ENCODE measurements at places on chromosomes 16 and 17.

DNA sequence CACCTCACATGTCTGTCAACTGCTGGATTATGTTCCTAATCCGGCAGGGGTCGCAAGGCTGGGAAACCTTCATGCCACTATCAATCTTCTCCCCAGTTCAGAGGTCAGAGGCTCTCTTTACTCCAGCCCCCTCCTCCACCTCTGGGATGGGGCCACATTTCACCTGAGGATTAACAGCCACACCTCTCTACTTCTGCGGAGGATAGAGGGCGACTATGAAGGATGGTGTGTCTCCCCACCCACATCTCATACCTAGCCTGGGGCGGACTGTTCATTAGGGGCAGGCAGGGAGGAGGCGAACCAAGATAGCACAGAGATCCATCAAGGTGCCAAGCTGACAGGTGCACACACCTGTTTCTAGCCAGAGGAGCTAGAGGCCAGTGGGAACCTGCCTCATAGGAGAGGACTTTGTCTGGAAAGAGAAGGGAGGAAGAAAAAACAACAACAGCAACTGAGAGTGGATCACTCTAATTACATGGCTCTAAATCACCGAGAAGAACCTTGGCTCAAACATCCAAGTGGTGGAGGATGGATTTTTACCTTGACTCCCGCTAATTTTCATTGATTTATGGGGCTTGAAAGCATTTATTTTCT lies 41.9 kb upstream of the SKAP1 start:
- no peak for DNase-seq

GRCh38 chr17:75504347-75505151 lies 10.8 kb downstream of the CASKIN2 start:
- DNase-seq, result peak; percentile 20

GRCh38 chr17:81601525-81602120 lies 35.3 kb downstream of the NPLOC4 start:
- DNase-seq, result peak; percentile 62

GRCh38 chr16:56929639-56930038 lies 2.3 kb upstream of the HERPUD1 start:
- DNase-seq, result no peak

- no peak for DNase-seq
Observed at GRCh38 chr17:28004344-28004743, 38.1 kb upstream of the NLK start.

GRCh38 chr16:31167315-31167714 lies 12.6 kb upstream of the FUS start:
- DNase-seq, result no peak

DNA sequence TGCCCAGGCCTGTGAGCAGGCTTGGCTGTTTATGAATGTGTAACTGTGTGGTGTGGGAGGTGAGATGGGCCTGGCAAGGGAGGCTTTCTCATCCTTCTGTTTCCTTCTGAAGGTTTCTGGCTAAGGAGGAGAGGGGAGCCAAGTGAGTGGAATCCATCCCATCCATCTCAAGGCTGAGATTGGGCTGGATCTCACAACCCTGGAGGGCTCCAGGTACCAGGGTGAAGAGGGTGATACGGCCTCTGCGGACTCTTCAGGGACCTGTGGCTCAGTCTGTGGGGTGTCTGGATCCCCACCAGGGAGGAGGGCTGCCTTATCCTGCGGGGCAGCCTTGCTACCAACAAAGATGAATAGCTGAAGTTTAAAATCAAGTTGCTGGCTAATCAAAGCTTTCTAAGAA lies 7.0 kb downstream of the ZNF629 start:
- DNase-seq, result no peak

DNA sequence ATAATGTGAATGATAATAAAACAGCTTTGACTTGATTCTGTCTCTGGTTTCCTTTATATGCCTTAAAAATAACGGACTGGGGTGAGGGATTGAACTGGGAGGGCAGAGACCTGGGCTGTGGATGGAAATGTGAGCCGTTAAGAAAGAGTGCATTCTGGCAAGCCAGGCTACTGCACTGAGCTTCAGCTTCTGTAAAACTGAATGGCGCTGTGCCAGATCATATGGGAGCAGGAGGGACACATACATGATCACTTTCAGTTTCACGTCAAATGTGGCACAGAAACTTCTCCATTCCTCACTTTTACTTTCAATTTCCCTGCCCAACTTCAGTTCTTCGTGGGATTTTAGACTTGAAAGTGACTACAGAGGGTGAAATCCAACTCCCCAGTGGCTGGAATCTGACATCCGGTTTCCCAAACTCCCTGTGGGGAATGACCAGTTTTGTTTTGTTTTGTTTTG lies 1.1 kb downstream of the MT2A start:
- peak; percentile 89 for DNase-seq

Measured in bronchial epithelial cell (primary cell).